ENCODE measurements at places on chromosomes 3 and 15.

- peak; percentile 41 for DNase-seq
These were observed 4.9 kb downstream of the HDAC11 start for GRCh38 chr3:13484851-13485590.

- DNase-seq: no peak
These were observed 167.1 kb downstream of the OXSM start for GRCh38 chr3:25957026-25957425.

GRCh38 chr3:58082047-58082446, 73.8 kb downstream of the FLNB start:
- DNase-seq: peak; percentile 45

GRCh38 chr3:187318819-187319616, 27.5 kb upstream of the MASP1 start:
- peak; percentile 49 for DNase-seq

DNA sequence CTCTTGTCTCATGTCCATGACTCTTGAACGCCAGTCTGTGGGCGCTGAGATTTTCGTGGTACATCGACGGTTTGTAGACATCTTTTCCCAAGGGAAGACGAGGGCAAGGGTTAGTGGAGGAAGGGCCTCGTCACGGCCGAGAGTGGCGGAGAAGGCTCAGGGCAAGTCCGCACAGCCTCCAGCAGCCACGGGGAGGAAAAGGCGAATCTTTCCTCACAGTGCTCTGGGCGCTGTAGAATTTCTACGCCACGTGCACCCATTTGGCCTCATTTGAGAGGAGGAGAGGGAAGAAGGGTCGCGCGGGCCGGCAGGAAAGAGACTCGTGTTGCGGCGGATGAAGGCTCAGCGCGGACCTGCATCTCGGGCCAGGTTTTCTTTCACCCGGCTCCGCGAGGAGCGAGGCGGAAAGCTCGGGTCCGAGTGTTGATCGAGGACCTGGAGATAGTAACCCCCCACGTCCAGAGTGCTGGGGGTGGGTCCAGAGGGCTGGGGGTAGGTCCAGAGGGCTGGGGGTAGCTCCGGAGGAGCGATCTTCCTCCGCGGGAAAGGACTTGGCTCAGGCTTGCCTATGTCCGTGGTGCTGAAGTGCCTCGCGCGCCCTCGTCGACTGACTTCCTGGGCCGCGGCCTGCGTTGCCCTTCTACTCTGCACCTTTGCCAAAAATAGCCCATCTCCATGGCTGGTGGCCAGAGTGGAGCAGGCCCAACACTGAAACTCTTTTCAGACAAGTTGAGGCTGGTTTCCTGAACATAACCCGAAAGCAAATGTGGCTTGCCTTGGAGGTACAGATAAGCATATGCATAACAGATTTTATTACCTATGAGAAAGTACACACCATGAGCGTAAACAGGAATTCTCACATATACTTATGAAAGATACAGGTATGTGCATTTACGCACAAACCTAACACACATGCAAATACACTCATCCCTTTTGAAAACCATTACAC, 1.1 kb downstream of the SLC35G2 start:
- peak; percentile 64 for DNase-seq

DNA sequence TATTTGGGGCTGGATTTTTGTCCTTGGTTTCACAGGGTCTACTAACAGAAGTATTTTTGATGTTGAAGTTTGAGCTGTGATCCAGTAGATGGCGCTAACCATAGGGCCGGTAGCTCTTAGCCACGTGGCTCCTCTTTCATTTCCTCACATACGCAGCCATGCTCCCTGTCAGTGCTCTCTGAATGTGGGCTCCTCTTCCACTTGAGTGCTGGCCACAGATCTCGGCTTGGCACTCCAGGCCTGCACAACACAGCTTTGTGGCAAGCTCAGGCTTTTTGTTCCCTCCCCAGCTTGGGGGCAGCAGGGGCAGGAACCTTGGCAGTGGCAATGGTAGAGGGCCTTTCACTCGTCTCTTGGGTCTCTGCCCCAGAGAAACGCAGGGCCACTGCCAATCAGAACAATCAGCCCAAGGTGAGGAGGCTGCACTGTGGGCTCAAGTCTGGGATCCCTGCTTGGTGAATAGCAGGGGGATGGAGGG, 18.6 kb upstream of the DNAAF4 start:
- no peak for DNase-seq

DNA sequence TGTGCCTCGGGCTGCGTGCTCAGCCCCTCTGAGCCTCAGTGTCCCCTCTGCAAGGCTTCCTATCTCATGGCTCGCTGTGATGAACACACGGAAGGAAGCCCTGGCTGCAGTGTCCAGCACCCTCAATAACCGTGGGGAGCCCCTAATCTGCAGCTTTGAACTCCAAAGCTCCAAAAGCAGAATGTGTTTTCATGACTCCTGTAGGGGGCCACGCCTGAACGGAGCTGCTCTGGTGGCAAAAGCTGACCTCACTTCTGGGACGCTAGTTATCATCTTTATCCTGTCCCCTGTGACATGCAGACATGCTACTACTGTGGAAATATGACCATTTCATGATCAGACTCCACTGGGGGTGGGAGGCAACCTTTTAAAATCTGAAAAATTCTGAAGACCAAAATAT, 98.8 kb downstream of the SEC22A start:
- DNase-seq: no peak

GRCh38 chr15:83062768-83063180, 4.3 kb downstream of the BTBD1 start:
- DNase-seq: no peak

GRCh38 chr3:185059766-185060165, 93.1 kb downstream of the C3orf70 start:
- no peak for DNase-seq

- no peak for DNase-seq
These were observed 2.6 kb downstream of the ITIH1 start for GRCh38 chr3:52779837-52780585.
